ENCODE measurements at places on chromosomes 12 and 14.

DNA sequence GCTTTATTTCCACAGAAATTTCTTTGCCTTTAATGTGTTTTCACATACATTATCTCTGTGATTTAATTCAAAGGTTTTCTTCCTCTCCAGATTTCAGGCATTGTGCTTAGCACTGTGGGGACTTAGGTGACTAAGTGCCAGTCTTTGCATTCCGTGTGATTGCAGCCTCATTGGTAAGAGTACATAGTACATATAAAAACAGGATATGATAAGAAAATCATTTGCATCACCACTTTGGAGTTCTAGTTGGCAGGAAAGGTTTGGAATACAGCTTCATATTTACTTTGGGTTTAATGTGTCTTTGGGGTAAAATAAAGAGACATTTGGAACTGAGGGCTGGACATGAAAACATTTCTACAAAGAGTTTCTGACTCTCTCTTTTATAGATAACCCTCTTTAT lies 37.8 kb upstream of the C12orf75 start:
- DNase-seq: no peak

DNA sequence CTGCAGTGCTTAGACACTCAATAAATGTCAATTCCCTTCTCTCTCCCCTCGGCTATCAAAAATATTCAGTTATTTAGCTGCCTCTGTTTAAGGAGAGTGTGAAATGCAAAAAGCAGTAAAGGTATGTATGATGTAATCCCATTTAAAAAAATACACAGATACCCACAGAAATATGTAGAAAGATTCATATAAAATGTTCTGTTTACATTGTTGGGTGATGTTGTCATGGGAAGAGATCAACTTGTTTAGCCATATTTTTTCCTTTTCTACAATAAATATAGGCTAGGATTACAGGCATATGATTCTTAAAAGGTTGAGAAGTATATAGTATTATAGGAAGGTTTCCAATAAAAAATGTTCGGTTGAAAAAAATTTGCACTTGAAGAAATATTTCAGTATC lies 7.8 kb downstream of the PPP2R3C start:
- DNase-seq: no peak

DNA sequence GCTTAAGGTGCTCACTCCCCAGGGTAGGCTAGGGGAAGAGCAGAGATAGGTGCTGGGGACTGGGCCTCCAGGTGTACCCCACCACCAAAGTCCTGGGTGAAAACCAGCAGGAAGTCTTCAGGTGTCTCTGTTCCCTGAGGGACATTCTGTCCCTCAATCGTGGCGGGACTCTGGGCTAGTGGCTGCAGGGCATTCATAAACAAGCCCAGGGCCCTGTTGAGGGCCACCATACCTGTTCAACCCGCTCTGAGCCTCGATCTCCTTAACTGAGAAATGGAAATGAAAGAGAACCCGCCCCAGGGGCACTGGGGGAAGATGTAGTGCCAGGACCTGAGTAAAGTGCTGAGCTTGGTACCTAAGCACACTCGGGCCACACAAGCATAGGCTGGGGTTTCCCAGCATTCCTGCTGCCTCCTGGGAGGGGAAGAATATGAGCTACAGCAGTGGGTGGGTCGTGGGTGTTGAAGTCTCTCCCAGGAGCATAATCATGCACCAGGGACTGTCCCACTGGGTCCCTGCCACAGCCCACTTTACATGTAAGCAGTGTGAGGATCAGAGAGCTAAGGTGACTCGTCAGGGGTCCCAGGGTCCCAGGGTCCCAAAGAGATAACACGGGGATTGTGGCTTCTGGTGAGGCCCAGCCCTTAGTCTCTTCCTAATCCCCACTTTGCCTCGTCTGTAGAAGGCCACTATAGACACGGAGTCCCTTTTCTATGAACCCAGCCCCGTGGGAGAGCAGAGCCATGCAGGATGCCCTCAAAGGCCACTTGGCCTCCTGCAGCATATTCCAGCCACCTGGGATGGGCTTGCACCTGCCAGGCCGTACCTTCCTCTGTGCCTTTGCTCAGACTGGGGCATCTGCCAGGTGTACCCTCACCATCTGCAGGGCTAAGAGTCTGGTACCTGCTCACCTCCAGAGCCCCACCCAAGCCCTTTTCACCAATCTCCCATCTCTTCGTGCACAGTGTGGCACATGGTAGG lies 14.4 kb downstream of the FAM222A start:
- DNase-seq: no peak

- no peak for DNase-seq
Measured at GRCh38 chr12:51864833-51865670, 16.5 kb upstream of the FIGNL2 start.

- DNase-seq: peak; percentile 71
Measured at GRCh38 chr14:95683793-95684192, 2.4 kb upstream of the TCL1B start.

DNA sequence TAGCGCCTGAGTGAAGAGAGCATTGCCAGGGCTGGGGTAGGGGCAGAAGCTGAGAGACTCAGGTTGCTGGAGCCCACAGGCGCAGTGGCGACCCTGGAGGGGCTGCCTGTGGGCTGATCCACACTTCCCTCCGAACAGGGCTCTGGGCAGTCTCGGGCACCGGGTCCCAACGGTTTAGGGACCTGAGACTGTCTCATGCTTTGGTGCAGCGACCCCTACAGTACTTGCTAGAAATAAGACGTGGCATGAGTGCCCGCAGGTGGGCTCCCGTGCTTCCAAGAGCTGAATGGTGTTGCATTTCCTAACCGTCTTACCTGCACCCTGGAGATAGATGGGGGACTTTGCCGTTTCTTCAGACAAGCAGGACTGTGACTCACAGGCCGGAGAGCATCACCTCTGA lies 57.4 kb downstream of the AACS start:
- no peak for DNase-seq

GRCh38 chr14:100449225-100449987 lies 126.3 kb downstream of the SLC25A47 start:
- DNase-seq: no peak

DNA sequence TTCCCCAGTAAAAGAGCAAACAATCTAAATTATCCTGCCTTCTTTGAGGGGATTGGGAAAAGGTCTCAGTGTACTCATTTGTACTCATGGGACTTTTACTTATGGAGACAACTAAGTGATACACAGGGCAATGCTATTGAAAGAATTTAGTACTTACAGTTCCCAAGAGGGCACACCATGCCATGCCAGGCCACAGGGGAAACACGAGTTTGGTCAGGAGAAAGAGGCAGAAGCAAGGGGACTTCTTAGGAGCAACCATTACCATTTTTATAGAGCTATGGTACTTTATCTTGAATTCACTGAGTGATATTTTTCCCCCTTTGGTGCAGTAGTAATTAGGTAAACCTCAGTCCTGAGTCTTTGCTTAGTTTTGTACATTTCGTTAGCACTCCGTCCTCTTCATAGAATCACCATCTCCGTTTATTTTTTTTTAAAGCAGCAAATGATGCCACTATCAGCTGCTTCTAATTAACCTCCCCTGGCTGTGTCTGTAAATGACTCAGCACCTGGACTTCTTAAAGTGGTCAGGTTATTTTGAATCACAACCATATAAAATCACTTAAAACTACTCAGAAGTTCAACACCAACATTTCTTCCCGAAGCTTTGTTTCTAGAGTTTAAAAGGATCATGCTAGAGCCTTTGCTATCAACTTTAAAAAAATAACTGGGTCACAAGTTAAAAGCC lies 5.9 kb upstream of the WASHC3 start:
- no peak for DNase-seq

GRCh38 chr12:120983759-120984158 lies 5.4 kb downstream of the HNF1A start:
- DNase-seq: no peak

GRCh38 chr14:90562652-90563051 lies 165.8 kb downstream of the CALM1 start:
- no peak for DNase-seq

Data from germinal center (tissue), 1 donor.